ENCODE measurements at places on chromosomes 12 and 14.

DNA sequence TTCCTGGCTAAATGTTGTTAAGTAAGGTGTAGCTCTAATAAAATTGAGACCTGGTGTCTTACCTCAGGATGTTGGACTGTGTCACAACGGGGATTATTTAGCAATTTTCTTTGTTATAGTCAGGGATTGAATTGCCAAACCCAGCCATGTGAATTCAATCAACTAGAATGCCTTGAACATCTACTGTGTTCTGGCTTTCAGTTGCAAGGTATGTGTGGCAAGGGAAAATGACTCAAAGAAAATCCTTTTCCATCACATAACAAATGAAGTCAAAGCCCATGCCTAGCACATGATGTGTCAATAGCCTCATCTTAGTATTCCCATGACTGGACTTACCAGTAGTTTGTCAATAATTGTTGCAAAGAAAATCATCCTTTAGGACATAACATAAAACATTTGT, 519.8 kb upstream of the FLRT2 start:
- DNase-seq: no peak

DNA sequence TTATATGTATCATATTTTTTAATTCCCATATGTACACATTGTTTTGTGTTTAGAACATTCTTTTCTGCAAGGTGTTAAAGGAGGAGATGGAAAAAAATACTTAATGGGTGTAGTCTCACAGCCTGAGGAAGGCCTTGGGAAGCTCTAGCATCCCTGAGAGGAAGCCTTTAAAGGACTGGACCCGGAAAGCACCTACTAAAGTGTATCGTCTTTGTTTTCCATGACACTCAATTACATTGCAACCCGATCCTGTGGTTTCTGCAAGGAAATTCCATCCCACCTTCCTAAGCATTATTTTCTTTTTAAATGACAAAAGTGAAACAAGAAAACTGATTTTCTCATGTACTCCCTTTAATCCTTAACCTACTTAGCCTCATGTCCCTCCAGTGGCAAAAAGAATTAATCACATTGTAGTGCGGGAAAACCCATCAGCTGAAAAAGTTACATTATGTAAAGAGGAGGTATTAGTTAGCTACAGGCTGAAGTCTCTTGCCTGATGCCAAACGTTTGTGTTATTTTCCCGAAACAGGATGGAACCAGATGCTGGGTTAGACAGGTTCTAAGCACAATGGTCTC, 147.8 kb upstream of the CPSF6 start:
- DNase-seq: no peak

GRCh38 chr12:108861878-108862587, 4.7 kb upstream of the SSH1 start:
- DNase-seq: peak; percentile 28

- DNase-seq: no peak
Observed at GRCh38 chr14:78070344-78070743, 99.8 kb upstream of the NRXN3 start.

- peak; percentile 6 for DNase-seq
Observed at GRCh38 chr12:128969480-128970055, 116.3 kb downstream of the GLT1D1 start.

- no peak for DNase-seq
Observed at GRCh38 chr14:67630938-67631337, 11.2 kb downstream of the ARG2 start.

DNA sequence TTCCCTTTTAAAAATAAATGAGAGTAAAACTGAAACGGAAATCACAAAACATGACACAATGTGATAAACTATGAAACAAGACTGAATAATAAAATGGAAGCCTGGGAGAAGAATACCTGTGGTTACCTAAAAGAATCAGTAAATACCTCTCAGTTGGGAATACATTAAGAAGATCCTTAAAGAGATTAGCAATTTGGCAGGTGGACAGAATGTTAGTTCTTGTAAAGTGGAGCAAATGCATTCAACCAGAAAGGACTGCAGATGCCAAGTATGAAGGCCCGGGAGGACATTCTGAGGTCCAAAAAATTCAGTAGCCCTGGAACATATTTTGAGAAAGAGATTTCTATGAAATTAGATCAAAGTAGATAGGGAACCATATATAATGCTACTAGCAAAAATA, 861.3 kb upstream of the SEL1L start:
- no peak for DNase-seq

DNA sequence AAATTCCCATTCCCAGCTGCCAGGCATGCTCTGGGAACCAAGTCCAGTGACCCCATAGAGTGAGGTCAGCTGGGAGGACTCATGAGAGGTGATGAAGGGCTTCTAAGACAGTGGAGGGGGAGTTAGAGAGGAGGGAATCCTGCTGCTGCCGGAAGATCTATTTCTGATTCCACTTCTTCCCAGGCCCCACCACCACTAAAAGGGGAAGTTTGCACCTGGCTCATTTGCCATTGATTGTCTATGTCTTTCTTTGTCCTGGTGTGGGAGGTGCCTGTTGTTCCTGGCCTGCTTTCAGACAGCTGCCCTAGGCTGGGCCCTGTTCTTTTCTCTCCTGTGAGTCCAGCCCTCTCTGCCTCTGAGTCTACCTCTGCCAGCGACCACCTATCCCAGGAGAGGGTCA, 3.0 kb upstream of the KRT6A start:
- DNase-seq: no peak

Measured in CD4-positive, alpha-beta T cell treated with Interleukin-10 for 1 hour (primary cell).